ENCODE measurements at places on chromosomes 5 and 9.
A peak's percentile ranks its signal among the peaks of the same experiment; 100 is the strongest.

GRCh38 chr5:161105525-161105924 lies 253.5 kb upstream of the ATP10B start:
- peak; percentile 63 for DNase-seq

DNA sequence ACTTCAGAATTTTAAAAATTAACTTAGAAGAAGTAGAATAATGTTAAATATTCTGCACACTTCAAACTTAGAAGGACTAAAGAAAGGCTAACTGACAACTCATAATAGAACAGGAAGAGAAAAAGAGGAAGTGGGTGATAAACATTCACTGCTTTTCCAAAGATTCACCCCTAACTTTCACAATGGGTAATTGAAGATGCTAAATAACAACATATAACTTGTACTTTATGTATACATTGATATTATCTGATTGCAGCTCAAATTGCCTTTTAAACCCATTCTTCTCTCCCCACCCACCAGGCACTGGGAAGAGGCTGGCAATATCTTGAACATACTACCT lies 376.6 kb downstream of the EFNA5 start:
- DNase-seq = peak; percentile 81

- DNase-seq = no peak
Observed at GRCh38 chr5:151191661-151192060, 32.2 kb downstream of the CCDC69 start.

DNA sequence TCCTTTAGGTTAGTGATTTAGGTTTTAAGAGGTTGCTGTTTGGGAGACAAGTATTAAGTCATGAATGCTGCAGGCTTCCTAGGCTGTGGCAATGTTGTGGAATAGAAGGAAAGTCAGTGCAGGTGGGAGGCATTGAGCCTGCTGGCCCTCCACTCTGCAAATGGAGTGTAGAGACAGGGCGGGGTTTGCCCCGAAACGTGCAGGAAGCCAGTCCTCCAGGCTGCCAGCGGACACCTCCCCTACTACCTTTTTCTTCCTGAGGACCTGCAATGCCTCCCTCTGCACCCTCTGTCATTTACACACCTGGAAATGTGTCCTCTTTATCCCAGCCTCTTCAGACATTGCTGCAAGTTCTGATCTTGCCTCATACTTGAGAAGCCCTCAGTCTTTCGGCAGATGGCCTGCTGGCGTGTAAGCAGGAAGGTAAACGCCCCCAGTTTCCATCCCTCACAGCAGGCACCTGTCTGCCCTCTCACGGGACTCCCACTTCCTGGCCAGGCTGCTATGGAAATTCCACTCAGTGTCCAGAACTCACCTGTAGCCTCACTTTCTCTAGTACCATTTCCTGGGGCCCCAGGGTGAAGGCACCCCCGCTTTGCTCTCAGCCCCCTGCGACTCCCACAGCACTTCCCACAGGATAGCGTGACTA lies 81.6 kb upstream of the BOD1 start:
- DNase-seq = no peak

DNA sequence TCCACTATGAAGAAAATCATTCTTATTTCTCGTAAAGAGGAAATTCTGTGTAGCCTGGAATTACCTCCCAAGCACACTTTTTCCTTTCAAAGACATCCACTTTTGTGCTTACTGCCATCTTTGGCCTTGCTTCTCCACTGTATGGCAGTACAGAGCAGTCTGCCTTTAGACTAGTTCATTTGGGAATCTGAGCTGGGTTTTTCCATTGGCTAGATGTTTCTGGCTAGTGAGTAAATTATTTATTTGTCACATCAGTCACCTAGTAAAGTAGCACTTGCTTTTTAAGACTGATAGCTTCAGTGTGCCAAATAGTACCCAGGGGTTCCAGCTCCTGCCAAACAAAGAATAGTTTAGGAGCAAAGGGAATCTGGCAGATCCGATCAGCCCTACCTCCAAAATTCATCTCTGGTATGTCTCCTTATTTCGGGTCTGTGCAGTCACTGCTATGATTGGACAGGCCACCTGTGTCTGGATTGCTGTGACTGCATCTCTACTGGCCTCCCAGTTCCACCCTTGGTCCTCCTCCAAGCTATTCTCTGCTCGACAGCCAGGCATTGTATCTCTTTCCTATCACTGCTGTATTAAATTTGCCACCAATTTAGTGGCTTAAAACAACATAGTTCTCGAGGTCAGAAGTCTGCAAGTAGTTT lies 97.6 kb downstream of the NUDT12 start:
- DNase-seq = no peak

DNA sequence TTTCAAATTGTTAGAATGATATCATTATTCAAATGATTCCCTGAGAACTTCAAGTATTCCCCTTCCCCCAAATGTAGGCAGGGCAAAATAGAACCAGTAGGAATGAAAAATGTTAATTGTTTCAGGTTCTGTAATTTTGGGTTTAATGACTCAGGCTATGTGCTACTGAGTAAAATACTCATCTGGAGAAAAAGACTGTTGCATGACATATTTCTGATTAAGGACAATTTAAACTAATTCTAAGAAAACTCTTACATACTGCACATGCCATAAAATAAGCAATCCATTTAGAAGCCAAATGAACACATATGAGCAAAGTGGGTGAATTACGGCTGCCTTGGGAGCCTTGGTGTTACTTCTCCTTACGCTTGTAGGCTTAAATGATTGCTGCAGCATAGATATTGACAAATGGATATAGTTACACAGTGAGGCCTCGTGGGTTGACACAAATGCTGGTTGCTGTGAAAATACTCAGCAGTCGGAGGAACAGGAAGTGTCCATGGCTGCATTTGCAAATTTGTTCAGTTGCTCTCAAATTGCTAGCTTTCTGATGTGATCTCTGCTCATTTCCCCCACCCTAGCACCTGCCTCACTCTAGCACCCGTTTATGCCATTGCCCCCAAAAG lies 174.9 kb upstream of the DMAC1 start:
- DNase-seq = peak; percentile 83

- peak; percentile 41 for DNase-seq
Observed at GRCh38 chr5:172454358-172455086, at the start of gene SH3PXD2B. Gene SH3PXD2B (minus strand): TSS chr5:172454525. CDS start chr5:172454352, 173 bp downstream.

GRCh38 chr9:22079873-22080341 lies 70.8 kb upstream of the CDKN2B start:
- DNase-seq = peak; percentile 73
